ENCODE measurements at places on chromosomes 6 and 20. TPM values are rescaled to one million over a fixed set of nuclear protein-coding genes. Genes with fewer than 3 reads are reported as not detected.

The DEF6 gene
- total RNA-seq: 4.4 TPM

The ANGPT4 gene
- not detected for total RNA-seq

The GRM1 gene
- total RNA-seq: 0.17 TPM

The ULBP3 gene
- 9.5 TPM for total RNA-seq

The NKX2-2 gene
- under 0.01 TPM for total RNA-seq

The SOBP gene
- 3.9 TPM for total RNA-seq

The CST9 gene
- total RNA-seq: not detected

The GATA5 gene
- not detected for total RNA-seq

The MYH7B gene
- 0.26 TPM for total RNA-seq

The TPBG gene
- total RNA-seq: 26.8 TPM

The BRPF3 gene
- total RNA-seq: 9.2 TPM

The CGA gene
- 0.16 TPM for total RNA-seq

The MCCD1 gene
- total RNA-seq: not detected

The ID1 gene
- 173 TPM for total RNA-seq

The PNPLA1 gene
- not detected for total RNA-seq

The LAMP5 gene
- not detected for total RNA-seq

The LST1 gene
- 0.09 TPM for total RNA-seq

The C20orf173 gene
- total RNA-seq: not detected

The CRISP2 gene
- not detected for total RNA-seq

The GJA1 gene
- 120 TPM for total RNA-seq

The ALDH8A1 gene
- total RNA-seq: 0.09 TPM

The TRIM15 gene
- not detected for total RNA-seq

The SCRT2 gene
- not detected for total RNA-seq

The CST7 gene
- total RNA-seq: not detected

The WDR27 gene
- total RNA-seq: 13.7 TPM

The GPR6 gene
- total RNA-seq: not detected

The BNIP5 gene
- under 0.01 TPM for total RNA-seq

The PRL gene
- not detected for total RNA-seq

The EYS gene
- not detected for total RNA-seq

The VAPB gene
- 8.0 TPM for total RNA-seq

The FAM162B gene
- total RNA-seq: 0.32 TPM

The C6orf62 gene
- 42.3 TPM for total RNA-seq

The FILIP1 gene
- 0.52 TPM for total RNA-seq

The OSER1 gene
- total RNA-seq: 66.8 TPM

The ID4 gene
- total RNA-seq: 14.2 TPM

The F13A1 gene
- total RNA-seq: not detected

The FAM229B gene
- total RNA-seq: 24.0 TPM

The PXMP4 gene
- 4.7 TPM for total RNA-seq

The DHX35 gene
- total RNA-seq: 8.0 TPM

The TRAPPC3L gene
- total RNA-seq: 0.09 TPM

The CST1 gene
- not detected for total RNA-seq

Data from bronchial smooth muscle cell (primary cell).